Fibroblast of skin of scalp (primary cell): ENCODE measurements at places on chromosomes 6 and 20.
A peak's percentile ranks its signal among the peaks of the same experiment; 100 is the strongest.

DNA sequence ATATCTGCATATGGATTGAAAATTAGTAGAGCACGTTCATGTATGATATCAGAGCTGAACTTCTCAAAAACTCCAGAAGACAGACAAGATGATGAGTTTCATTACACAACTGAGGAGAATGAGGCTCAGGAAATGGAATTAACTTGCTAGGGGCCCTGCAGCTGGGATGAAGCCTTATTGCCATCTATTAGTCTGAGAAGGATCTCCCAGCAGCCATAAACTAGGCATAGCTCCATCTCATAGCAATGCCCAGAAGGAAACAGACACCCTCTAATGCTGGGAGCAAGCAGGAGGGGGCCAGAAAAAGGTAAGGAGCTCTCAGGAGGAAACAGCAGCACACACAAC, 18.0 kb downstream of the TFEB start:
- no peak for DNase-seq

GRCh38 chr6:109241199-109241598, 141.1 kb downstream of the CD164 start:
- peak; percentile 71 for DNase-seq

DNA sequence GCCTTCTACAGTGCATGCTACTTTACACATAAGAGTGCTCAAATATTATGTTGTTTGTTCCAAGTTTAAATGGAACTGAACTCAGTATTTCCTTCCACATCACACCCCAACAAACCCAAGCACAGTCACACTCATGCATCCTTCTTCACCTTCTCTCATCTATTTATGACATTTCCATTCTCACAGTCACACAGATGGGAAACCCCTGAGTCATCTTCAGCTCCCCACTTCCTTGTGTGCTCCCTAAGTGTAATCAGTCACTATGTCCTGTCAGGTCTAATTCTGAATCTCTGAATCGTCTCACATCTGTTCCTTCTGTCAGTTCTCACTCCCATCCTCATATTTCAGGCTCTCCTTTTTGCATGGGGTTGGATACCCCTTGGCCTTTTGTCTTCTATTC, 96.0 kb downstream of the RIMS1 start:
- no peak for DNase-seq

- DNase-seq = no peak
Measured at GRCh38 chr6:168103050-168103830, 24.2 kb upstream of the FRMD1 start.

GRCh38 chr20:39645131-39645530, 683.0 kb downstream of the DHX35 start:
- no peak for DNase-seq

GRCh38 chr6:142699391-142699790, 245.6 kb downstream of the HIVEP2 start:
- no peak for DNase-seq

GRCh38 chr6:16230953-16231352, 7.4 kb upstream of the GMPR start:
- no peak for DNase-seq

DNA sequence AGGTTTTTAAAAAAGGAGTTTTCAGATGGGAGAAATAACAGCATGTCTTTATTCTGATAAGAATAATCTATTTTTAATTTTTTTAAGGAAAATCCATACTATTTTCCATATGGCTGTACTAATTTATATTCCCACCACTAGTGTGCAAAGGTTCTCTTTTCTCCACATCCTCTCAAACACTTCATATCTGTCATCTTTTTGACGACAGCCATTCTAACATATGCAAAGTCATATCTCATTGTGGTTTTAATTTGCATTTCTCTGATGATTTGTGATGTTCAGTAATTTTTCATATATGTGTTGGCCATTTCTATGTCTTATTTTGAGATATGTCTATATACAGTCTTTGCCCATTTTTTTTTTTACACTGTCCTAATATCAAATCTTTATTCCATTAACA, 280.6 kb upstream of the RUNX2 start:
- no peak for DNase-seq

GRCh38 chr20:56373942-56374341, 15.2 kb downstream of the FAM210B start:
- peak; percentile 89 for DNase-seq

GRCh38 chr6:149122850-149123821, 194.4 kb upstream of the TAB2 start:
- DNase-seq = no peak

DNA sequence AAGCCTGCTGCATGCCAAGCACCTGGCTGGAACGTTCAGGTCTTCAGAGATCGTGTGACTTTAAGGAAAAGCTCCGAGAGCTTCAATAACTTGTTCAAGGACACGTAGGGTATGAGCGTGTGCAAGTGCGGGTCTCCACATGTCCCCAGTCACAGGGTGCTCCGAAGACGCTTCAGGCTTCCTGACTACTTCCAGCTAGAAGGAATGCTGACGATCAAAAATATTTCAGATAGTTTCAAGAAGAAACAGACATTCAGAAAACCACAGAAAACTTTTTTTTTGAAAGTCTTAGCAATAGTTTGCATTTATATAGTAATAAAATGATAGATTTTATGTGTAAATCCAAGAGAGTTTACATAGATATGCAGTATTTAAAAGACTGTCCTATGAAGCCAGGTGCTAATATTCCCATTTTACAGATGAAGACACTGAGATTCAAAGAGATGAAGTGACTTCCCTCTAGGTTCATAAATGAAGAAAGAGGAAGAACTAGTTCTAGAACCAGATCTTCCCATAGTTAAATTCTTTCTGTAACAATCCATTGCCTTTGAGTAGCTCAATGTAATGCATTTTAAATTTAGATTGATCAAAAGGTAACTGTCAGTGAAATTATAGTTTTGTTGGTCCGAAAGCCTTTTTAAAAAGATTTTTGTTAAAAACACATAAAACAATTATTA, 247.6 kb downstream of the MYLK4 start:
- DNase-seq = peak; percentile 88

DNA sequence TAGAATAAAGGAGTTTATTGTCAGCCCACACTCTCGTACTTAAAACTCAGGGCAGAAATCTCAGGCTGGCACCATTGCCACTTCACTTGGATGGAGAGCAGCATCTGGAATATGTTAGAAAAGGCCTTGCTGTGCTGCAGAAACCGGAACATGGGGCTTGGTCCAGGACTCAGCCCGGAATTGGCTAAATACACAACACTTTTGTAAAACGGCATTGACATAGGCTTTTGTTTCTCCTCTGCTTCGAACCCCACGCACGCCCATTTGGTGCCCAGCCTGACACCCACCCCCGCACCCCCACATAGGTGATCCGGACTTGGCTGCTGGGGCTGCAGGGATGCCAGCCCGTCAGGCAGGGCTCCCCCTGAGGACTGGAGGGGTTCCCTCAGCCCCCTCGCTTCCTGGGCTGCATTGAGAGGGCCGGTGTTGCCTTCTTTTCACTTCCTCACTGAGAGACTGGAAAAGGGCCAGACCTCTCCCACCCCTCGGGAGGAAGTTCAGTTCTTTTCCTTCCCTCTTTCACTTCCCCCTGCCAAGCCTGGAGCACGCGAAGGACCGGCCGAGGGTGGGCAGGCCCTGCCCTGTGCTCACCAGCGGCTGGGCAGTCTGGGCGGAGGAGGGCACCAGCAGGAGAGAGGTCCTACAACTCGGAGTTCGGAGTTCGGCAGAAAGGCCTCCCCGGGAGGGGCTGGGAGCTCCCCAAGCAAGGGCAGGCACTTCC, 17.9 kb upstream of the CST3 start:
- no peak for DNase-seq

GRCh38 chr20:58228103-58228483, 360 bp downstream of the ANKRD60 start:
- DNase-seq = no peak

DNA sequence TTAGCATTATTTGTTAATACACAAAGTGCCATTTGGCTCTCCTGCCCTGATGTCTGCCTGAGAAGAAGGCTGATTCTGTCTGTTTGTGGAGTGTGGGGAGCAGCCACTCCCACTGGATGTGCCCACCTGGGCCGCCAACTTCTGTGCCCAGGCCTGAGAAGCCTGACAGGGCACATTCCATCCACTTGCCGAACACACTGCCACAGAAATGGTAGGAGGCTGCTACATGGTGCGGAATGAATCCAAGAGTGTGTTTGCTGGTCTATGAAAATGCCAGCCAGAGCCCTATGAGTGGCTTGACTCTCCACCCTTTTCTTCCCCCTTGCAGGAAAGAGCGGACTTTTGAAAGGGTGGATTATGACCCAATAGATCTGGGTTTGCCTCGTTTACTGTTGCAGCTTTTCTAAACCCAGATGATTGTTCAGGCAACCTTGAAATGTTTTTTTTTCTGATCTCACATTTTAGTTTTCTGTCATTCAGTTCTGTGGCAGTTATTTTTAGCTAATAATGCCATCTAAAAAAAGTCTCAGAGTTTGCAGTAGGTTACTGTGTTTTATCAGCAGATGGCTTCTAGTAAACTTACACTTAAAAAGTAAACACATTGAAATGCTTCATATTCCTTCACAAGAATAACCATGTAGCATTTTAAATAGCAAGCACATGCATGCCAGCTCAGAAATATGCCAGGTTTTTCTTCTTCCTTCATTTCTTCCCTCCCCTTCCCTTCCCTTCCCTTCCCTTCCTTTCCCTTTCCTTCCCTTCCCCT, 196.5 kb downstream of the SLC35F1 start:
- DNase-seq = no peak

DNA sequence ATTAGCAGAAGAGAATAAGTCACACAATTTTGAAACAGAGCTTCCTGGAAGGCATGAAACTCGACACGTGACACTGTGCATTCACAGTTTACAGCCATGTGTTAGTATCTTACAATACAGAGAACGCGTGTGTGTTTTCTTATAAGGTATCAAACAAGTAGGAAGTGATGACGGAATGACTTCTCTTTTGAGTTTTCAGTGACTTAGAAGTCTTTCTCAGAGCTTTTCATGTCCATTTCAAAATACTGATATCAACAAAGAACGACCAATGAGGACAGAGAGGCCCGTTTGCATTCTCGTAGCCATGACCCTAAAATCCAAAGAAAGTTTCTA, 36.6 kb upstream of the DUSP22 start:
- no peak for DNase-seq

GRCh38 chr20:5657190-5657875, 92.9 kb upstream of the SHLD1 start:
- peak; percentile 86 for DNase-seq

DNA sequence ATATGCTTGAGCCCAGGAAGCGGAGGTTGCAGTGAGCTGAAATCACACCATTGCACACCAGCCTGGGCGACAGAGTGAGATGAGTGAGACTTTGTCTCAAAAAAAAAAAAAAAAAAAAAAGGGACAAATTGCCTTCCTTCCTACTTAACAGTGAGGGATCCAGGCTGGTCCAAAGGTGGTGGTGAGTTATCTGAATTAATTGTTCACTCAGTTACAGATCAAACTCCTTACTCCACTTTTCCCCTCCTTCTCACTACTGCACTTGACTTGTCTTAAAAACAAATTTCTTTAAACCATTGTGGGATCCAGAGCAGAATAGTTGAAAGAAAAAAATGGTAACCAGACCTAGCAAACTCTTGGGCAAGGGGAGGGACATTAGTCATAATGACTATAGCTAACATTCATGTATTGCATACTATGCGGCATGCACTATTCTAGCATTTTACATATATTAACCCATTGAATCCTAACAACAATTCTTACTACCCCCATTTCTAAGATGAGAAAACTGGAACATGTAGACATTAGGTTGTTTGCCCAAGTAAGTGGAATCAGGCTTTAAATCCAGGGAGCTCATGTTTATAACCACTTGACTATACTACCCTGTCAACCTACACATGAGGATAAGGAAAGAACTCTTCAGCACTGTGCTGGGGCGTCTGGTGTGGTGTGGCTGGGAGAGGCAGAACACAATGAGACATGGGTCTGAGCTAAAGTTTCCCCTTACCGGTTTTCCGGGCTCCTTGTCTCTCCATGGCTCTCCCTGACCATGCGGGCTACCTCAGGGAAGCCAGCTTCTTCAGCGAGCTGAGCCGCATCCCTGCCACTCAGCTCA, 1.5 kb downstream of the GPANK1 start:
- DNase-seq = no peak

DNA sequence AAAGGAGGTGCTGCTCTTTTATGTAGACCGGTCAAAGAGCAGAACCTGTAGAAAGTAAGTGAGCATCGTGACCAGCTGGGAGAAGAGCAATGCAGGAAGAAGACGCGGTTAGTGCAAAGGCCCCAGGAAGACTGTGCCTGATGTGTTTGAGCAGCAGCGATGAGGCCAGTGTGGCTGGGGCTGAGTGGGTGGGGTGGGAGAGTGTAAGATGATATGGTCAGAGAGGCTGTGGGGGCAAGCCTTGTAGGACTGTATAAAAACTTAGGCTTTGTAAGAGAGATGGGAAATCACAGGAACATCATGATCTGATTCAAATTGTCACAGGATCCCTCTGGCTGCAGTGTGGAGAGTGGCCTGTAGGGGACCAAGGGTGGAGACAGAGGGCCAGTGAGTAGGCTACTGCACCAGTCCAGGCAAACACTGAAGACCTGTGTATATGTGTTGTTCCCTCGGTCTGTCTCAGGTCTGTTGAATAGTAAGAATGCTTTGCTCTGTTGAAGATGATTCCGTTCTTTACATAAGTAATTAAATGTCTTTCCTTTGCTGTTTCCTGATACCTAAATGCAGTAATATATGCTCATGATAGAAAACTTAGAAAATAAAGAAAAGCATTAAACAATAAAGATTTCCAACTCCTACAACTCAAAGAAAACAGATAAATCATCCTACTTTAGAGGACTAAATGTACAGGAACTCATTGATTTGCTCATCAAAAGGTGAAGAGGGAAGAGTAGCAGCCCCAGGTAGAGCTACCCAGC, 23.6 kb upstream of the WFDC2 start:
- DNase-seq = peak; percentile 15

- DNase-seq = no peak
Measured at GRCh38 chr6:130577178-130577919, 211.5 kb downstream of the TMEM200A start.

DNA sequence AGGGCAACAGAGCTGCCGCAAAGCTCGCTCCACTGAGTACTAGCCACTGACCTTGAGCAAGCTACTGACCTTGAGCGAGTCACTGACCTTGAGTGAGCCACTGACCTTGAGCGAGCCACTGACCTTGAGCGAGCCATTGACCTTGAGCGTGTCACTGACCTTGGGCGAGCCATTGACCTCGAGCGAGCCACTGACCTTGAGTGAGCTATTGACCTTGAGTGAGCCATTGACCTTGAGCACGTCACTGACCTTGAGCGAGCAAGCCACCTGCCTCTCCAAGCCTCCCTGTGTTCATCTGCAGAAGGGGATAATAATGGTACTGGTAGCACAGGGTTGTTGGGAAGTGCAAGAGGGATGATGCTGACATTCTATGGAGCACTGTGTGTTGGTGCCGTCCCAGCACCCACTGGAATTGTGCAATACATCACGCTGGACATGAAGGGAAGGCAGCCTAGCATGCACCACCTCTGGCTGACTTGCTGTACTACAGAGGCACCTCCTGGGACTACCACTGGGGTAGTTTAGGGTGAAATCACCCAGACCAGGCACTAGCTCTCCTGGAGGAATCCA, 60.2 kb downstream of the CTCFL start:
- DNase-seq = no peak

GRCh38 chr20:40449974-40450616, 238.9 kb downstream of the MAFB start:
- no peak for DNase-seq

GRCh38 chr20:19403549-19403948, 191.1 kb downstream of the SLC24A3 start:
- DNase-seq = no peak
